Stimulated activated CD8-positive, alpha-beta memory T cell treated with anti-CD3 and anti-CD28 coated beads, Interleukin-15, amount 100 ng/mL, for 24 hours (primary cell): ENCODE measurements at places on chromosomes 11 and 22.

GRCh38 chr11:57055744-57056143 is 67.0 kb downstream of the OR5AK2 start:
- DNase-seq: no peak

GRCh38 chr11:21564095-21564494 is 628.8 kb upstream of the ANO5 start:
- DNase-seq: no peak

- DNase-seq: no peak
Measured at GRCh38 chr11:1436468-1437039, 46.8 kb downstream of the BRSK2 start.

GRCh38 chr11:45538939-45539338 is 126.5 kb downstream of the CHST1 start:
- DNase-seq: no peak

DNA sequence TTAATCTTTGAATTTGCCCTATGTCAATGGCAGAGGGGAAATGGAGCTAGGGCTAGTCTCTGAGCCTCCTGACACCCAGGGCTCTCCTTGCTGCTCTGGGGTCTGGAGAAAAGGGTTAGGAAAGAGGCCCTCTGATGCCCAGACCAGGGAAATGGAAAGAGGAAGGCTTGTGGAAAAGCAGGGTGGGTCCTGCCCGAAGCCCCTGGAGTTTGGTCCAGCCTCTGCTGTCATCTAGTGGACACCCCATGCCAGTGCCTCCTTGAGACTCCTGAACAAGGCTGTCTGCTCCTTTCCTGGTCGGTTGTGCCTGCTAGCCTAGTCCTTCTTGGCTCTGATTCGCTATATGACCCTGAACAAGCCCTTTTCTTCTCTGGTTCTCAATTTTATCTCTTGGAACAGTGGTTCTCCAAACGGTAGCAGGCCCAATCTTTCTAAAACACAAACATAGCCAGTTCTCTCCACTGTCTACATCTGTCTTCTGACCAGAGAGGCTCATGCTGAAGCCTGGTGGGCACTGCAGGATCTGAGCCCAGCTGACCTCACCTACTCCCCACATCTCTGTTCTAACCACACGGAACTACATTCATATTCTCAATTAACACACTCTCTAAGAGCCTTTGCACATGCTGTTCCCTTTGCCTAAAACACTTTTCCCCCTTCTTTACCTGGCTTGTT is 8.8 kb upstream of the PLA2G3 start:
- DNase-seq: no peak

- no peak for DNase-seq
Measured at GRCh38 chr22:11629661-11630385, 3898.2 kb upstream of the OR11H1 start.

- DNase-seq: no peak
Measured at GRCh38 chr22:36958366-36958765, 44.9 kb downstream of the CSF2RB start.

GRCh38 chr11:65454311-65454695 is 31.7 kb downstream of the NEAT1 start:
- DNase-seq: no peak

DNA sequence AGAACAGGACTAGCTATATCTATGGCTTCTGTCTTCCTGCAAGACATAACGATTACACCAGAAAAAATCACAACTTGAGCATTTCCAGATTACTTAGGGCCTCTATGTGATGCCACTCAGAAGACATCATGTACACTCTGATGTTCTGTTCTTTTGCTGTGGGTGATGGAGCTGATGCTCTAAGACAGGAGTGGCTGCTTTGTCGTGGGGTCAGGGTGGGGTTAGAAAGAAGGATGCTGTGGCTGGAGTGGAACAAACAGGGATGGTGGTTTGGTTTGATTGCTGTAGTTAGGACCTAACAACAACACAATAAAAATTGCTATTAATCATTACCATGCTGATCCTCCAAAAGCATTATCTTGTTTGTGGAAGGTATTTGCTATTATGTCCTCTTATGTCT is 120.3 kb upstream of the ARHGAP20 start:
- no peak for DNase-seq

- no peak for DNase-seq
Measured at GRCh38 chr22:23100124-23100801, 29.9 kb downstream of the GNAZ start.

DNA sequence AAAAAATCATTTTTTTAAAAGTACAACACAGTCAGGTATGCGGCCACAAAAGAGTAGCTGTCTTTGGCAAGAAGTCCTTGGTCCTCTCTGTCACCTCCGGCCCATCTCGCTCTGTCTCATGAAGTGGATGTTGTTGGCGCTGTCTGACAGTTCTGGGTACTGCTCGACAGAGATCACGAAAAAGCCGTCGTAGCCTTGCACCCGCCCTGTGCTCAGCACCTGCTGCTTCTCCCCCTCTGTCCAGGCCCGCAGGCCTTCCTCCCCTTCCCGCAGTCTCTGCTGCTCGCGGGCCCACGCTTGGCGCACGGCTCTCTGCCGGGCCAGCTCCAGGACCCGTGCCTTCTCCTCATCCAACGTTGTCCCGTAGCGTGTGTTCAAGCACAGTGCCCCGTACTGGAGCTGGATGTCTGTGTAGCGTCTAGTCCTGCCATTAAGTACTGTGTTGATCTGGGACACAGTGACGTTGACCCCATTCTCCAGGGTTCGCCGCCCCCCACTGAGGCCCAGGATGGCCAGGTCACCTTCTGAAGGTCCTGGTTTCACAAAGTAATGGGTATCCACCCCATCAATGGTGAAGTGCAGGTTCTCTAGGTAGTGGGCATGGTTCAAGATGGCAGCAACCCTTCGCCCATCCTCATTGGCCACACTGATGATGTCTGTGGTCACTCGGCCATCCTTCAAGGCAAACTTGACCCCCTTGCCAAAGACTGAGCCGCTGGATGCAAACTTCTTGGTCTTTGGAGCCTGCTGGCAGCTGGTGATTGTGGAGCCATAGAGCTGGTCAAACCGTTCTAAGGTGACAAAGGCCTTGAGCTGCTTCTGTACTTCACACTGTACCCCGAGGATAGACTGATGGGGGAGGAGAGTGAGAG is 83.5 kb upstream of the NARS2 start:
- DNase-seq: no peak

DNA sequence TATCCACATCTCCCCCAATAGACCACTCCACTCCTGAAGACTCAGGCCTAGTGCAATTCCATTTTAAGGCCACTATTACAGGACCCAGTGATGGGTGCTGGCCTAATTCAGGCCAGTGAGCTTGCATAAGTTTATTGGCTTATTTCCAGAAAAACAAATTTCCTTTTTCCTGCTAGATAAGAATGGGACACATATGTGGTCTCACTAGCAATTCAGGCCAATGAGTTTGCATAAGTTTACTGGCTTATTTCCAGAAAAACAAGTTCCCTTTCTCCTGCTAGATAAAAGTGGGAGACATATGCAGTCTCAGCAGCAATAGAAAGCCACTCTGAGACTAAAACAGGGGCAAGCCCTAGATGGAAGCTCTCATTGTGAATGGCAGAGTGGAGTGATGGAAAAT is 22.4 kb downstream of the ADM start:
- DNase-seq: no peak

GRCh38 chr11:9717719-9718118 is 53.8 kb downstream of the SWAP70 start:
- no peak for DNase-seq

GRCh38 chr11:68974421-68975194 is 6.2 kb downstream of the MRGPRD start:
- DNase-seq: no peak

GRCh38 chr11:34501500-34501899 is 12.1 kb downstream of the ELF5 start:
- DNase-seq: no peak

DNA sequence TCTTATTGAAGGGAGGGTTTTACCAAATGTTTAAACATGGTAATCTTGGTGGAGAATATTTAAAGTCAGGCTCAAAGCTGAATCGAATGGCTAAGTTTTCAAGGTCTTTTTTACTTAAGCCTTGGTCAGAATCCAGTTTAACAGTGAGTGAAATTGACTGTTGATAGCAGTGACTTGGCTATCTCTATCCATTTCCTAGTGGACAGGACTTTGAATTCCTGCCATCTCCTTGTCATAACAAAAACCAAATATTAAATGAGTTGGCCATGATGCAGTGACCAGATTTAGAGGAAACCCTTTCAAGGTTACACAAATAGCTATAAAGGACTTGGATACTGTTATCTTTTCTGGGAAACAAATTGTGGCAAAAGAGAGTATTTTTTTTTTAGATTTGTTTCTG is 92.0 kb downstream of the JRKL start:
- no peak for DNase-seq

DNA sequence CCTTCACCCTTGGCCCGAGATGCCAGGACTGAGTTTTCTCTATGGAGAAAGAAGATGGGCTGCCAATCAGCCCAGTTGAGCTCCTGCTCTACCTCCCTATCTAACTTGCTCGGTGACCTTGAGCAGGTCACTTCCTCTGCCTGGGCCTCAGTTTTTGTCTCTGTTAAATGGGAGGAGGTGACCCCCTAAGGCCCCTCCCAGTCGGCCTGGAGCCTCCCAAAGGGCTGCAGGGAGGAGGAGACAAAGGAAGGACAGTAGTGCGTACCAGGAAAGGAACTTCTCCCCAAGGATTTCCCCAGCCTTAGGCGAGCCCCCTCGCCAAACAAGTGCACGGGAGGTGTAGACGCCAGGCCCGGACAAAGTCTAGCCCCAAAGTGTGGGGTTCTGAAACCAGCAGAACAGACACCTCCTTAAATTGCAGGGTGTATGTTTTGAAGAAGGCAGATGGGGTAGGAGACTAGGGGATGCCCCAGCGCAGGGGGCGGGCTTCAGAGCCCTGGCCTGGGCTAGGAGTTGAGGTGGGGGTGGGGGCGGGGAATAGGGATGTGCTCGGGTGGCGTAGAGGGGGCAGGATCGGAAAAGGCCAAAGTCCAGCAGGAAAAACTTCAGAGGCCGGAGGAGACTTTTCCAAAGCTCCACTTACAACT is 1.0 kb downstream of the CBX7 start:
- no peak for DNase-seq

- DNase-seq: no peak
Measured at GRCh38 chr11:18310800-18311340, 11.1 kb downstream of the HPS5 start.

DNA sequence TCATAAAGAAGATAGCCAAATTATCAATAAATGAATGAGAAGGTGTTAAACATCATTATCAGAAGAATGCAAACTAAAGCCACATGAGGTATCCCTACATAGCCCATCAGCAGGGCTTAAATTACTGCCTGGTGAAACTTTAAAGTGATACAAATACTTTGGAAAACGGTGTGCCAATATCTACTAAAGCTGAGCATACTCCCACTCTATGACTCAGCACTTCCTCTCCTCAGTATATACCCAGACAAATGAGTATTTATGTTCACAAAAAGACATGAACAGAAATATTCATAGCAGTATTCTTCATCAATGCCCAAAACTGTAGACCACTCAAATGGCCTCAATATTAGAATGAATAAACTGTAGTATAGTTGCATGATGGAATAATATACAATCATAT is 284.6 kb upstream of the ZC3H12C start:
- no peak for DNase-seq

GRCh38 chr11:66336234-66337102 is at the start of gene RIN1:
Gene RIN1, minus strand, starts transcription at chr11:66336434. Its CDS starts 32 bp downstream, at chr11:66336402.
- no peak for DNase-seq

DNA sequence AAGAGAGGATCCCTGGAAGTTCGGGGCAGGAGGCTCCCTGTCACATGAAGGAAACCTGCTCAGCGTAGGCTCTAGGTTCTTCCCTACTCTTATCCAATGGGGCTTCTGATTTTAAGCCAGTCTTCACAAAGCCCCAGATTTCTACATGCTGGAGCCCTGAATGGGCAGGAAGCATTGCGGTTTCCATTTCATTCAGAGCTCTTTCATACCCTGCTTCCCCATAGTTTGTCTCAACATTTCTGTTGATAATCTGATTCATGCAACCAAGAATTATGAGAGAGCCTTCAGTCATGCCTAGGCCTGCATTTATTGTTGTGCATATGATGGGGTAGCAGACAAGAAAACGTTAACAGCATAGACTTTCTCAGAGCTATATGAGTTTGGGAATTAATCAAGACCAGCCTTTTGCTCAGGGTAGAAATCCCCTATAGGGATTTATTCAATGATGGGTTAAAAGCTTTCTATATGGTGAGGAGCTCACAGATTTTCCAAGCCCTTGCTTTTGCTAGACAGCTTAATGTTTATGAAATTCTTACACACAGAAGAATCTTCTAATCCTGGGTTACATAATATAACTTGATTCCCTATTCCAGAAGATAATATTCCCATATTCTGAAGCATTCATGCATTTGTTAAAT is 15.9 kb downstream of the OR51B4 start:
- no peak for DNase-seq

DNA sequence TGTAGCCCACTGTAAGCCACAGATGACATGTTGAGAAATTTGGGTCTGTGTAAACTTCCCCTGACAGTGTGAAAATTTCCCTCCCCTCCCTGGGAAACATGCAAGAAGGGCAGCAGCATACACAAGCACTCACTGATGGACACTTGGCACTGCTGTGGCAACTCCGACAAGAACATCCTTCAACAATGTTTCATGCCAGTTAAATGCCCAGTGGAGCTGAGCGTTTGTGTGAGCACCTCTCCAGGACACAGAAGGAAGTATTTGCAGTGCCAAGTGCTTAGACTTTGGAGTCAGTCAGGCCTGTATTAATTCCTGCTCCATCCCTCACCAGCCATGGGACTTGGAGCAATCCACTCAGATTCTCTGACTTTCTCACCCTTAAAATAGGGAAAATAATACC is 17.7 kb downstream of the C11orf87 start:
- no peak for DNase-seq

DNA sequence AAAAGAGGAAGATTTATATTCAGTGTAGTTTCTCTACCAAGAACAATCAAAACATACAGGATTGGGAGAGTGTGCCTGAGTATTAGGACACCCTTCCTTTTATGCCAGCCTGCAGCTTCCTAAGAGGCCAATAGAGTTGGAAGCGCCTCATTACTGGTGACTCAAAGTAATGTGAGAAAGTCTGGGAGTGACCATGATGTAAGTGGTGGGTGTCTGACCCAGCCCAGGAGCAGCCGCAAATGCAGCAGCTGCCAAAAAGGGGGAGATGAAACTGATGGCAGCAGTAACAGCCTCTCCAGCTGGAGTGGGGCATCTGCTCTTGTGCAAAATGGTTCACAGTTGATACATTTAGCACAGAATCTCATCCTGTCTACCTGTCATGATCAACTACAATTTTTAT is 62.0 kb downstream of the ZNF280B start:
- DNase-seq: no peak

- DNase-seq: no peak
Measured at GRCh38 chr11:4699697-4700435, 2.2 kb upstream of the OR51E2 start.

DNA sequence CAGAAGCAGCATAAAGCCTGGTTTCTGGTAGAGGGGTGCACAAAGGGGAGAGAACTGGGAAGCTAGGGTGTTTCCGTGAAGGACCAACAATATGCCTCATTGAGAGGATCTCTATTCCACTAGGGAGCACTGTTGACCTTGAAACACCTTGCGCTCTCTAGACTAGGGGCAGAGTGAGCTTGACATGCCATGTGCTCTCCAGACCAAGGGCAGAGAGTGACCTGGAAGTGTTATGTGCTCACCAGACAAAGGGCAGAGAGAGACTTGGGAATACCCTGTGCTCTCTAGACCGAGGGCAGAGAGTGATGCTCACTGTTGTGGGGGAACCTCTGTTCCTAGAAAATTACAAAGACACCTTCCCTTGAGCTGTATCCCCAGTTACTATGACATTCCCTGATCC is 15.2 kb upstream of the EI24 start:
- DNase-seq: no peak
